ENCODE measurements at places on chromosomes 6 and 20.

- H3K4me1 ChIP-seq, result peaks cover 9% of the 10 kb centered on the region
- no peak overlapping the region for H3K27ac ChIP-seq
- no peaks in the 10 kb centered on the region for H3K27me3 ChIP-seq
- no peak for DNase-seq
- no peak overlapping the region for H3K4me3 ChIP-seq
Observed at GRCh38 chr20:20448881-20449280, 81.0 kb downstream of the INSM1 start.

- no peaks in the 10 kb centered on the region for H3K27me3 ChIP-seq
- H3K4me3 ChIP-seq, result no peak overlapping the region
- no peak overlapping the region for H3K27ac ChIP-seq
- H3K4me1 ChIP-seq, result peaks cover 20% of the 10 kb centered on the region
- DNase-seq, result no peak
- no peaks in the 10 kb centered on the region for H3K36me3 ChIP-seq
Observed at GRCh38 chr6:161540532-161540931, 266.7 kb upstream of the AGPAT4 start.

GRCh38 chr20:62675877-62676260, 32.8 kb upstream of the NTSR1 start:
- no peak overlapping the region for H3K4me3 ChIP-seq
- H3K36me3 ChIP-seq, result peaks cover 8% of the 10 kb centered on the region
- no peaks in the 10 kb centered on the region for H3K4me1 ChIP-seq
- peaks cover 29% of the 10 kb centered on the region for H3K27me3 ChIP-seq
- no peak for DNase-seq
- H3K27ac ChIP-seq, result no peak overlapping the region

DNA sequence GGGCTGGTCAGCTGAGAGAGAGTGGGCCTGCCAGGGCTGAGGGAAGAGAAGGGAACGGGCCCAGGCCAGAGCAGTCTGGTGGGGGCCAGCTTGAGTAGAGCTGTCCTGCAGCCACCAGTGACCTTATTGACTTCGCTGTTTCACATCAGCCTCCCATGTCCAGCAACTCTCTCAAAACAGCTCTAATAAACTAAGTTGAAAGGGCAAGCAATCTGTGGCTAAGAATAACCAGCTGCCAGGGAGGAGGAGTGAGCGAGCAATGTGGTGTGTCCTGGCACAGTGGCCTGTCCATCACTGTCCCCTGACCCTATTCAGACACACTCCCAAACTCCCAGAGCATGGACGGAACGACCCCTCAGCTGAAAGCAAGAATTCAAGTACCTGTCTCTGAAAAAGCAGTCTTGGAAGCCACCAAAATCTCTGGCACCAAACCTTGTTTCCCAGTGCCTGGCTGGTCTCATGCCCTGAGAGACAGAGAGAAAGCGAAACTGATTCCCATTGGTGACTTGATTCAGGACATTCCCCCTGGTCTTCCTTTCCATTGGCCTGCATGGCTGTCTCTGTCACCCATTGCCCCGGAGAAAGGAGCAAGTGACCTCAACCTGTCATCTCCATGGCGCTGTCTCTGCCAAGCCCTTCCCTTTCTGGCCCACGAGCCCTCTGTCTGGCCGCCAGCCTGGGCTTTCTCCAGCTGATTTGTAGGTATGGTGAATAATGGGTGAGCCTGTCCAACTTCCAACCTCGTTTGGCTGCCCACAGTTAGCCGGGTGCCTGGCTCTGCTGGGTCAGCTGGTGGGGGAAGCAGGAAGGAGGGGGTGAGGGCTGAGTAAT, at the start of gene DDO:
TSS of gene DDO (minus strand) at position 490 of the 831 bp plus-strand sequence. CDS start 2,113 bp downstream, outside the sequence.
- no peak within 1 kb of the TSS for H3K4me3 ChIP-seq
- peaks cover 22% of the 10 kb centered on the region for H3K27me3 ChIP-seq
- no peaks in the 10 kb centered on the region for H3K4me1 ChIP-seq

DNA sequence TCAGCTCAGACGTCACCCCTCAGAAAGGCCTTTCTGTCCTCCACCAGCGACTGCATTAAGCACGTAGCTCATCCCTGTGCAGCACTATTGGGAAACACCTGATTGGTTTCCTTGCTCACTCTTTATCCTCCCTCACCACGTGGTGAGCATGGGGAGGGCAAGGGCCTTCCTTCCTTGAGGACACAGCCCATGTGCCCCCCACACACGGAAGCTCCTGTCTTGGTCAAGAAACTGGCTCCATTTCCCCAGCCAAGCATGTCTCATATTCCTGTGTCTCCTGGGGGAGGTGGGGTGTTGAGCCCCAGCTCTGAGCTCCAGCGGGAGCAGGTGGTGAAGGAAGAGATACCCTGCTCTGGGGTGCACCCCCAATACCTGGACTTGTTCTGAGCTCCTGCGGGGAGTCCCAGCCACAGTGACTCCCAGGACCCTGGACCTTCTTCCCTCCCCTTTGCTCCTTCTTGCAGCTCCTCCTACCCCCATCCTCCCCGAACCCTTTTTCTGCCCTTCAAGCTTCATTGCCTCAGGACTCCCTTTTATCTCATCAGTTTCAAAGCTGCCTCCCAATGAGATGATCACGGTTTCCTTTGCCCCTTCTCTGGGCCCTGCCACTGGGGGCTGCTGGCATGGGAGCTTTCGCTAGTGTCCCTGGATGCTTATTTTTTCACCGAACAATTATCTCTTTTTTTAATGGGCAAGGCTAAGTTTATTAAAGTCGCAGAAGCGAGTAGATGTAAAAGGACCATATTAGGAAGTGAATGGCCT, 230.1 kb downstream of the TFAP2C start:
- H3K4me3 ChIP-seq, result no peak overlapping the region
- no peaks in the 10 kb centered on the region for H3K27me3 ChIP-seq
- peaks cover 32% of the 10 kb centered on the region for H3K4me1 ChIP-seq
- H3K36me3 ChIP-seq, result no peaks in the 10 kb centered on the region

GRCh38 chr6:136761227-136761922, 30.9 kb downstream of the MAP3K5 start:
- peak overlapping the region; percentile 48 for H3K4me3 ChIP-seq
- H3K36me3 ChIP-seq, result no peaks in the 10 kb centered on the region
- peaks cover 22% of the 10 kb centered on the region for H3K4me1 ChIP-seq
- DNase-seq, result no peak

DNA sequence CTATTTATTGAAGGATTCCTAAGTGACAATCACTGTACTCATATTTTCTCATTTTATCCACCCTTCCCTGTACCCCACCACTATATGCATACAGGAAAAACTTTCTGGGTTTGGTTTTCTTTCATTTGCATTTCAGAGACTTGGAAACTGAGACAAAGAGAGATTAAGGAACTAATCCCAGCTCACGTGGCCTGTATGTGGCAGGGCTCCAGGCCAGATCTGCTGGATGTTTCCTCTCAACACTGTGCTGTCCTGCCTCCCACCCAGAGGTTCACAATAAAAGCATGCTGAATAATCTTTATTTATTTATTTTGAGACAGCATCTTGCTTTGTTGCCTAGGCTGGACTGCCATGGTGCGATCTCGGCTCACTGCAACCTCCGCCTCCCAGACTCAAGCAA, 50.2 kb downstream of the CEP162 start:
- peaks cover 8% of the 10 kb centered on the region for H3K36me3 ChIP-seq
- no peaks in the 10 kb centered on the region for H3K27me3 ChIP-seq
- no peak overlapping the region for H3K4me3 ChIP-seq

DNA sequence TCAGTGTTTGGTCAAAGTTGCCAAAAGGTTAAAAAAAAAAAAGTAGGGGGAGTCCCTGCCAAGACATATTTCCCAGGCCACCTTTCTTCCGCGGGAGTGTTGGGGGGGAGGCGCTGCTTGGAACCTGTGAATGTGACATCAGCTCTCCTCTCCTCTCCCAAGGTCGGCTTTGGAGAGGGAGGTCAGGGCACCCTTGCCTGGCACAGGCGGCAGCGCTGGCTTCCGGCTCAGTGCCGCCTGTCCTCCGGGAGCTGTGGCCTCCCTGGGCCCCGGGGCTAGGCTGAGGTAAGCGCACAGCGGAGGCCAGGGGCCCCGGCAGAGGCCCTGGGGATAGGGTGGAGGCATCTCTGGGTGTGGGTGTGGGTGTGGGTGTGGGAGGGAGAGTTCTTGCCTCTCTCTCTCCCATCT, 1.9 kb upstream of the EDN1 start:
- H3K4me1 ChIP-seq, result peaks cover 36% of the 10 kb centered on the region
- DNase-seq, result no peak
- H3K4me3 ChIP-seq, result no peak overlapping the region
- no peaks in the 10 kb centered on the region for H3K27me3 ChIP-seq
- no peak overlapping the region for H3K27ac ChIP-seq
- H3K36me3 ChIP-seq, result peaks cover 4% of the 10 kb centered on the region

DNA sequence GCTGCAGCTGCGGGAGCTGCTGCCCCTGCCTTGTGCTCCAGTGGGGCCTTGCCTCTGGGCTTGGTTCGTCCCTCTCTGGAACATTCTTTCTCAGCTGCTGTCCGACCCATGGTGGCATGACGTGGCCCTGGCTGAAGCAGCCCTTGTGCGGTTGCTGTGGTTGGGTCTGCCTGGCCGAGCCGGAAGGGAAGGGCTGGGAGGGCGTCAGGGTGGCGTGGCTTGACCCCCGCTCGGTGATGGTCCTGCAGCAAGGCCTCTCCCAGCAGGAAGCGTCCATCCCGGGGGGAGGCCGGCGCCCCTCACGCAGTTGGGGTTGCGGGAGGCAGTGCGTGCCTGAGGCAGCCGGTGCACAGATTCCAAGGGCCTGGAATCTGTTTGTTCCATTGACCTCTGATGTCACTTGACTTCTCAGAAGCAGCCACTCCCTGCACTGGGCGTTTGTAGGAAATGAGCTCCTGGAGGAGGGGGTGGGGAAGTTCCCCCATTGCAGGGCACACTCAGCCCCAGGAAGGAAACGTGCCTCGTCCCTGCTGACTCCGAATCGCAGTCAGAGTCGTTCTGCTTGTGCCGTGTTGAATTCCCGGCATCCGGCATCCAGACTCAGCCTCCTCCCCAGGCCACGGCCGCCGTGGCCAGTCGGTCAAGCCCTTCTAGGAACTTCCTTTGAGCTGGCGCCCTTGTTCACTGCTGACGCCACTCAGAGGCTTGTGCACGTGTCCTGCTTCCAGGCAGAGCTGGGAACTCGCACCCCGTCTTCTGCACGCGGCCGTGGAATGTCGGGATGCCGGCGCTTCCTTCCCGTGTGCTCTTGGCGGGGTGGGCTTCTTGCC, 9.7 kb upstream of the TNFRSF6B start:
- H3K36me3 ChIP-seq, result peaks cover 3% of the 10 kb centered on the region
- DNase-seq, result no peak
- H3K27me3 ChIP-seq, result no peaks in the 10 kb centered on the region
- peak overlapping the region; percentile 69 for H3K27ac ChIP-seq

GRCh38 chr6:135146162-135146934, 34.8 kb upstream of the MYB start:
- peaks cover 2% of the 10 kb centered on the region for H3K27me3 ChIP-seq
- no peak overlapping the region for H3K4me3 ChIP-seq
- no peak overlapping the region for H3K27ac ChIP-seq
- peaks cover 11% of the 10 kb centered on the region for H3K4me1 ChIP-seq

DNA sequence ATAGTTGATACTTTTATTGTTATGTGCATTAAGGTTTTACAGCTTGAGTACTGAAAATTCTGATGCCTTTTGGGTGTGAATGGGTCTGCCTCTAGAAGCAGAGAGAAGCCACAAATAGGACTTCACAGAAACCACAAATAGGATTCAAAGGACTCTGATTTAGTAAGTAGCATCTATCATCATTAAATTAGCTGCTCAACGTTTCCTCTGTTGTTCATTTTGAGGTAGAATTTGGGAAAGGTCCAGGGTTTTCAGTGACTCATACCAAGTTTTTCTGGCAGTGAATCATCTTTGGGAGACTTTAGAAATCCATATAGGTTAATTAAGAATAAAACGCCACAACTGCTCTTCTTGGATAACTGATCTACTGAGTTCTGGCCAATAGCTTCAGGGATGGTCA, 105.1 kb downstream of the PHF3 start:
- peaks cover 10% of the 10 kb centered on the region for H3K4me1 ChIP-seq
- no peak overlapping the region for H3K27ac ChIP-seq
- no peak overlapping the region for H3K4me3 ChIP-seq
- H3K36me3 ChIP-seq, result peaks cover 2% of the 10 kb centered on the region

- no peak for DNase-seq
- no peak overlapping the region for H3K27ac ChIP-seq
- no peak overlapping the region for H3K4me3 ChIP-seq
- H3K4me1 ChIP-seq, result peaks cover 5% of the 10 kb centered on the region
Observed at GRCh38 chr6:436308-437036, 44.9 kb downstream of the IRF4 start.

DNA sequence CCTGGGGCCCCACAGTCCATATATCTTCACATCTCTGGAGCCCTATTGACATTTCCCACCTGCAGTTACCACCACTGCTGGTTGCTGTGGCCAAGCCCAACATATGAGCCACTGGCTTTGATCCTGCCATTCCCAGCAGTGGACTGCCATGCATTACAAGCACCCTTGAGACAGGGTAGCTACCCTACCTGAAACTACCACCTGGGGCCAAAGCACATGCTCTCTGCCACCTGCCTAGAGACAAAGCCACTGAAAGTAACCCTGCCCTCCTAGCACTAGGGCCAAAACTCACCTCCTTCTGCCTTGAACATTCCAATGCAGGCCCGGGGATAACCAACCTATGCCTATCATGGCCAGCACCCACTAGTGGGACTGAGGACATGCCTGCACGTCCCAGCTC, 255.5 kb upstream of the KHDRBS2 start:
- H3K4me3 ChIP-seq, result no peak overlapping the region
- DNase-seq, result no peak
- H3K36me3 ChIP-seq, result no peaks in the 10 kb centered on the region

- H3K36me3 ChIP-seq, result no peaks in the 10 kb centered on the region
- H3K4me1 ChIP-seq, result no peaks in the 10 kb centered on the region
- no peak for DNase-seq
- peaks cover 42% of the 10 kb centered on the region for H3K27me3 ChIP-seq
Observed at GRCh38 chr20:40787941-40788340, 98.9 kb upstream of the MAFB start.

DNA sequence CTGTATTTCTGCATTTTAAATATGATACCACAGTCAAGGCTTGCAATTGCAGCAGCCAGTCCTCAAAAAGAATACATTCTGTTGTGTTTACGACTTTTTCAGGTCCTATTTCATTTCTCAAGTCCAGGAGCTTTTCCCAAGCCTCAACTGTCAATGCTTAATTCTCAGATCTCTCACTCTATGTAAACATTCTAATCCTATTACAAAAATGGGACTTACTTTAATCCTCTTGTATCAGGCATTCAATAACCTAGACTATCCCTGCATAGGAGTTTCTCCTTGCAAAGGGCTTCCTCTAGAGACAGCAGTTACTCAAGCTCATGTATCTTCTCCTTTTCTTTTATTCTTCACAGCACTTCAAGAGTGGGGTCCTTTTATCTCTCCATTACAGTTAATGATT, 1293.0 kb downstream of the GRIK2 start:
- no peaks in the 10 kb centered on the region for H3K4me1 ChIP-seq
- no peak overlapping the region for H3K4me3 ChIP-seq
- DNase-seq, result no peak
- no peaks in the 10 kb centered on the region for H3K27me3 ChIP-seq
- H3K27ac ChIP-seq, result no peak overlapping the region
- no peaks in the 10 kb centered on the region for H3K36me3 ChIP-seq

DNA sequence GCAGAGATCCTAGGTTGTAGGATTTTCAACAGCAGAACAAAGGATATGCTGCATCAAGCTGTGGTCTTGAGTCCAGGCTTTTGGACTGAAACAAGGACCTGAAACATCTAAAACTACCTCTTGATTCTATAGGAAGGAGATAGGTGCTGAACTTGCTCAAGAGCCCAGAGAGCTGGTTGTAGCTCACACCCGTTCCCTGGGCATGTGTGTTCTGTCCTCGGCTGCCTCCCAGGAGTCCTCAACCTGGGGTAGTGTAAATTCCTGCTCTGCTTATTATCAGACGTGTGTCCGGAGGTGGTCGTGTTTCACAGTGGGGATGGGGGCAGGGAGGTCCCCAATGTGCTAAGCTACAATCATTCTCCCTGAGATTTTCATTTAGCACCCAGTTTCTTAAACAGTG, 4.8 kb downstream of the NOP56 start:
- H3K27me3 ChIP-seq, result no peaks in the 10 kb centered on the region
- DNase-seq, result no peak
- peaks cover 54% of the 10 kb centered on the region for H3K36me3 ChIP-seq
- no peak overlapping the region for H3K4me3 ChIP-seq
- H3K4me1 ChIP-seq, result peaks cover 25% of the 10 kb centered on the region
- no peak overlapping the region for H3K27ac ChIP-seq

All from chondrocyte (in vitro differentiated cells).